M059J (cell line): ENCODE measurements at places on chromosomes 7 and 10.

- no peak for DNase-seq
Measured at GRCh38 chr7:143406002-143406357, 2.7 kb downstream of the EPHA1 start.

GRCh38 chr7:95263785-95264362 lies 60.5 kb downstream of the PON1 start:
- DNase-seq, result no peak

DNA sequence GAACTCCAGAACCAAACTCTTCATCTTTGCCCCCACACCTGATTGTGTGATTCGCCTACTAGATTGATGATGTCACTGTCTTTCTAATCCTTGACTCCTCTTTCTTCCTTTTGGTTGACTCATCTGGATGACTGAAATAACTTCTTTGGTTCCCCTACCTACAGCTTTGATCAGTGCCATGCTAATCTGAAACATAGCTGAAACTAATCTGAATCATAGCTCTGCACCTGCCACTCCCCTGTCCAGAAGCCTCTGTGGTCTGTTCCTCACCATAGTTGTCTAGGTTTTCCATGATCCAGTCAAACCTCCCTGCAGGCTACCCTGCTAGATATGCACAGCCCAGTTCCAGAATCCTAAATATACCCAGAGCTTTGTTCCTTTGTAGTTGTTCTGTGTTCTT lies 51.9 kb downstream of the ZNF365 start:
- peak; percentile 63 for DNase-seq

DNA sequence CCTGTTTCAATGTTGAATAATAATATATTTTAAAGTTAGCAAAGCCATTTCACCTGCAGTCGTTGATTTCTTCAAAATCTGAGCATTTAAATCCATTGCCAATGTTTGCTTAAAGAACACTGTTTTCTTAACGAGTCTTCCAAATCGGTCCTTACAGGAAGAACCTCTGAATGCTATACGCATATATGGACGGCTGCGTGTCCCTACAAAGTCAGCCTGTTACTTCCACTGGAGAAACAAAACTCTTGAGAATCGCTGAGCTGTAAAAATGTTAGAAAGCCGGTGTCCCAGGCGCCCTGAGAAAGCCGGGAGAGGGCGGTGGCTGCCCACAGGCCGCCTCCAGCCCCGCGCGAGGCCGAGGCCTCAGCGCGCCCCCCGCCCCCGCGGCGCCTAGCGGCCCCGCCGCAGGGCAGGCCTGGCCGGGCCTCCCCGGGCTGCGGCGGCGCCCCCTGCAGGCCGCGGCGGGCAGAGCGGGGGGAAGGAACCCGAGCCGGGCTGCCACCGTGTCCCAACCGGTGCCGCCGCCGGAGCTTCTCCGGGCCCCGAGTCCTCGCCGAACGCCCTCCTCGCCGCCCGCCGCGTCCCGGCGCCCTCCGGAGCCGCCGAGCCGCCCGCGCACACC lies at the start of gene FHIP2A:
Gene FHIP2A, plus strand, starts transcription at position 488 of the 622 bp plus-strand sequence. CDS start 299 bp downstream, outside the sequence.
- peak; percentile 70 for DNase-seq

DNA sequence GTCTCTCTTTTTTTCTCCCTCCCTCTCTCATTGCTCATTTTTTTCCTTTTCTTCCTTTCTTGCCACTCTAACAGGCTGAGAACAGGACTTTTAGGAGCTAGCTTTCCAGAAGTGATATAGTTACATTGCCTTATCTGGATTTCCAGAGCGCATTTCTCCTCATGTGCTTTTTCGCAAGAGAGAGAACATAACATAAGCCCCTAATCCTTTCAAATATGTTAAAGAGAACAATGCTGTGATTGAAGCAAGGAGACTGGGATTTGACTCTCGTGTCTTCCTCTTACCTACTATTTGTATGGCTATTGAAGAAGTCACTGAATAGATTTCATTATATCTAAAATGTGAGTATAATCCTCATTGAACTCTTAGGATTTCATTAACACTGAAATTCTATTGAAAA lies 101.2 kb upstream of the PRPS1L1 start:
- DNase-seq, result no peak

- no peak for DNase-seq
Measured at GRCh38 chr7:20270867-20271266, 53.7 kb upstream of the MACC1 start.

DNA sequence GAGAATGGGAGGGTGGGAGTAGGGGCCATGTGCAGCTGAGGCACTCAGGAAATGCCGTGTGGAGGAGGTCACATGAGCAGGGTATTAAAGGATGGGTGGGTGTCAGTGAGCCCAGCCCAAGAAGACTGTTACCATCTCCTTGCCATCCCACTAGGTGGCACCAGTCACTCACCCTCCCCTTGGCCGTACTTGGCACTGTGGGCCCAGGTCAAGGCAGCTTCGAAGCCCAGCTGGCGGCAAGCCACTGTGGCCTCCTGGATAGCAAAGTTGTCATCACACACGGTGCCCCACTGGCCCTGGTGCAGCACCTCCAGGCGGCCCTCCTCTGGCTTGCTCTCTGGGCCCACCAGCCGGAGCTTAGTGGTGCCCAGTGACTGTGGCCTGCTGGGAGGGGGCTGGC lies 5.4 kb downstream of the LOXL4 start:
- DNase-seq, result peak; percentile 62

GRCh38 chr7:142862351-142862750 lies 7.5 kb downstream of the EPHB6 start:
- DNase-seq, result no peak

DNA sequence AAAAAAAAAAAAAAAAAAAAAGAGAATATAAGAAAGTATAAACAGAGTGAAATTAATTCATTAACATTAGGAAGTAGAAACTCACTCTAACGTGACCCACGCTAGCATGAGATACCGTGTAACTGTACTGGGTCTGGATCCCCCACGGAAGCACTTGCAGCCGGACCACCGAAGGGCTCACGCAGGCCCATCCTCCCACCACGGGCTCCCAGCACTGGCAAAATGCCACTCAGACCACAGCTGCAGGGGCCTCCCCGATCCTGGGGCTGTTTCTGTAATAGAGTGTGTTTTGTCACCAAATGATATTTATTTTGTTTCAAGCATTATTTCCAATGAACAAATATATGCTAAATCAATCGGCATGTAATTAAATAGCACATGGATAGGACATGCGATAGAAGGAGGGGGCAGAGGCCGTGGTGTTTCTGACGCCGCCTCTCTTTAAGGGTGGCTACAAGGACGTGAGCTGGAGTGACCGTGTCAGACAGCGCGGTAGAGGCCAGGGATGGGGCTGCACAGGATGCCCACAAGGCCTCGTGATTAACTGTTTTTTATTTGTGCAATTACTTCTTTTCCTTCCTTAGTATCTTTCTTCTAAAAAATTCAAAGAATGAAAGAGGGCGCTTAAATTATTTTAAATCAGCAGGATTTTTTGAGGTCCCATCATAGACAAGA lies 568.5 kb downstream of the PTPRN2 start:
- no peak for DNase-seq

- peak; percentile 29 for DNase-seq
Measured at GRCh38 chr10:22053048-22053447, 49.5 kb upstream of the DNAJC1 start.

- no peak for DNase-seq
Measured at GRCh38 chr10:93063977-93064660, 3.5 kb downstream of the CYP26C1 start.

DNA sequence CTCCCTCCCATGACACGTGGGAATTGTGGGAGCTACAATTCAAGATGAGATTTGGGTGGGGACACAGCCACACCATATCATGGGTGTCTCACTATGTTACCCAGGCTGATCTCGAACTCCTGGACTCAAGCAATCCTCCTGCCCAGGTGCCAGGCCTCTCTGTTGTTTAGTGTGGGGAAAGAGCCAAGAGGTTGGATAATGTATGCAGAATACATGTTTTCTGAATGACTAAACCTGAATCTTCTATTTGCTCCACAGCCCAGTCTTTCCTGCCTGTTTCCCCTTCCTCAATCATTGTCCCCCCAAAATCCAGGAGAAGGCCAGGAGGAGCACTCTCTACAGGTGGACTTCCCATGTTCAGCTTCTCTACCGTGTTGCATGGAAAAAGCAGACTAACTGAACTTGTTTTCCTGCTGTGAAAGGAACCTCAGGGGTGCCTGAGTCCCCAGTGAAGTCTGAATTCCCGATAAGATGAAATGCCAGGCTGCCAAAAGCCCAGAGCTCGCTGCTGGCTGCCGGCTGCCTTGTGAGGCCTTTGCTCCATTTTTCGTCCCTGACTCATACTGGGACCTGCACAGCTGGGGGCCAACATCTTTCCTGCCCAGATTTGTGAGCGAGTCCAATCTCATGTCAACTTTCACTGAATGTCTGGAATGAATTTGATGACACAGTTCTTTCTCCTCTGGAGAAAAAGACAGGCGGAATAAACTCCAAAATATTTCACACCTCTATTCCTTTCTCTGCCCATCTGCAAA lies 588.0 kb downstream of the CALN1 start:
- DNase-seq, result peak; percentile 93

- no peak for DNase-seq
Measured at GRCh38 chr10:88088441-88089340, 225.3 kb downstream of the PTEN start.

DNA sequence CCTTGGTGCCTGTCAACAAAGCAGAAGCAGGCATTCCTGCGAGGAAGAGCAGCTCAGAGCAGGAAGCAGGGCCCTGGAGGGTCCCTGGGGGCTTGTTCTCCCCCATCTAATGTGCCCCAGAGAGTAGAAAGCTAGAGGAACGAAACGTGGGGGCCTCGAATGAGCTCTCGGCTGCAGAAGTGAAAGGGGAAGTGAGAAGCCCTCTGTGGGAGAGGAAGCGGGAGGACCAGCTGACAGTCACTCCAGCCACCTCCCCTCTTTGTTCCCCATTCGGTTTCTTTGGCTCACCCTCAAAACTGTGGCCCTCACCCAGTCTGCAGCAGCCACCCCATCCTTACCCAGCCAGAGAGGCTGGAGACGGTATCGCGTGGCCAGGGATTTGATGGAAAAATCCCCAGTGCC lies 25.0 kb downstream of the C10orf105 start:
- no peak for DNase-seq

DNA sequence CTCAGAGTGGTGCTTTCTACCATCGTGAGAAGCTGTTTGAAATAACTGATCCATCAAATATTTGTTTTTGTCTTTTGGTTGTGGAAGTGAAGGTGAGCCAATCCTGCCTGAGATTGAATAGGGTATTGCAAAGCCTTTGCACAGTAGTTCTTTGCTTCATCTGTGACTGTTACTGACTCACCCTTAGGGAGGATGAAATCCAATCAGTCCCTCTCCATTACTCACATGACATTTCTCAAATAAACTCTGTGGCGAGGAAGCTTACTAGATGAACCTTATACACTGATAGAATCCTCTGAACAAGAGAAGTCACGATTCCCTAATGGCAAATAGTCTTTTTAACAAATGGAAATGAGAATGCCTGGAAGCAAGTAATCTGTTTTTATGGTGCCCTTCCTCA lies 31.9 kb downstream of the HEPACAM2 start:
- DNase-seq, result peak; percentile 72
